ENCODE measurements at places on chromosomes 7 and 10.

- no peak for DNase-seq
Observed at GRCh38 chr7:37930226-37930948, 9.9 kb downstream of the EPDR1 start.

DNA sequence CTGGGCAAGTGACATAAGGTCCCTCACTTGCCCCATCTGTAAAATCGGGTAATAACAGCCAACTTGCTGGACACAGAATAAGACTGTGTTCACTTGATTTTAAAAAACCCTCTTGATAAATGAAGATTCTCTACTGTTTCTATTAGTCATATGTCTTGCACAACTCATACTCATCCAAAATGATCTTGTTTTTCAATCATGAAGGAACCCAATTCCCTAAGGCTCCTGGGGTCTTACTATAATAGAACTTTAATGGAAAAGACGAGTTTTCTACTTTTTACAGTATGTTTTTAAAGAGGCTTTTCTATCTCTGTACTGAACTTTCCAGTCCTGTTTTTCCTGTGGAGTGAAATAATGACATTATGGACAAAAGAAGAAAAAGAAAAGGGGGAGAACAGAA is 103.8 kb downstream of the ARID5B start:
- no peak for DNase-seq

DNA sequence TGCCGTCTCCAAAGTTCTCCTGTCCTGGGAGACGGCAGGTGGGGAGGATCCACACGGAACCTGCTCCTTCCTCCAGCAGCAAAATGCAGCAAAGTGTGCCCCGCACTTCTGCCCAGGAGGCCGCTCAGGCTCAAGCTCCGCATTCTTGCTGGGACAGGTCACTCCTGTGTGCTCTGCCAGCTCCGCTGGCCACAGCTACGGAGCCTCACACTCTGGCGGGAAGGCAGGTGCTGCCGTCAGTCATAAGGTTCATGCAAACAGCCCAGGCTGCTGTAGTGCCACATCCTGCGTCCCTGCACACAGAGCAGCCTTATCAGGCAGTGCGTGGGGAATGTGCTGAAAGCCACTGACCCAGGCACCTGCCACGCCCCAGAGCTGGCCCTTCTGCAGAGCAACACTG is 22.4 kb downstream of the ADGRA1 start:
- no peak for DNase-seq

GRCh38 chr7:116986611-116987565 is 33.6 kb downstream of the ST7 start:
- DNase-seq = no peak

GRCh38 chr7:83738291-83738835 is 89.4 kb upstream of the SEMA3E start:
- no peak for DNase-seq

DNA sequence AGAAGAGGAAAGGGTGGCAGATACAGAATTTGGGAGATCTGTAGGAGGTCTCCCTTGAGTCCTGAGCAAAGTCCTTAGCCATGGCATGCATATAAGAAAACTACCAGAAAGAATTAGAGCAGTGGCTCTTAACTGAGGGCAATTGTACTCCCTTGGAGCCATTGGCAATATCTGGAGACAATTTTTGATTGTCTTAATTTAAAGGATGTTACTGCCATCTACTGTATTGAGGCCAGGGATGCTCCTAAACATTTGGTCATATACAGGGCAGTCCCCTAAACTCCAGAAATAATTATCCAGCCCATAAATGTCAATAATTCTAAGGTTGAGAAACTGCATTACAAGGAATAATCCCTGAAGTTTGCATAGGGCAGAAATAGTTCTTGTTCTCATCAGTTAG is 136.4 kb upstream of the ODAD2 start:
- DNase-seq = no peak

DNA sequence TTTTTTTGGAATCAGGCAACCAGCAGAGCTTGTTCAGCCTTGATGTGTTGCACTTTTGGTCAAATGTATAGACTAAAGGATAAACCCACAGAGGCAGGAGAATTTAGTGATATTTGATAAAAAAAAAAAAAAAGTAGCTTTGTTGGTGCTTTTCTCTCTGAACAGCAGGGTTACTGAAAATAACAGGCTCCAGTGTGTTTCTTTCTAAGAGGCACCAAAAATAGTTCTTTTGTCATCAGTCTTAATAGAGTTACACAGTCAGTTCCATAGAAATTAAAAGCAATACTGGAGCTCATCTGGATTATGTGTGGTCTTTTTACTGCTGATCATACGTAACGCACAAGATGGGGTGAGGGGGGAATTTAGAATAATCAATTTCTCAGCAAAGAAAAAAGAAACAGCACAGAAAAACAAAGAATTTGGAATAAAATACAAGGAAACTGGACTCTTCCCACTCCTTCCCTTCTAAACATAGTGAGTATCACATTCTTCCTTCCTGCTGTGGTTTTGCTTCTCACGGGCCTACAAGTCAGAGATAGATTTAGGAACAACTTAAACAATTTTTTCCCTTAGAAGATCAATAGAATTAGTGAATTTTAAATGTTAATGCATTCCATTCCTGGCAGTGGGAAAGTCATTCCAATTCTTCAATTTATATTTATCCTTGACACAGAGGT is 178.8 kb upstream of the AKR1E2 start:
- DNase-seq = no peak

GRCh38 chr10:91313796-91314485 is 93.5 kb downstream of the PCGF5 start:
- DNase-seq = no peak

DNA sequence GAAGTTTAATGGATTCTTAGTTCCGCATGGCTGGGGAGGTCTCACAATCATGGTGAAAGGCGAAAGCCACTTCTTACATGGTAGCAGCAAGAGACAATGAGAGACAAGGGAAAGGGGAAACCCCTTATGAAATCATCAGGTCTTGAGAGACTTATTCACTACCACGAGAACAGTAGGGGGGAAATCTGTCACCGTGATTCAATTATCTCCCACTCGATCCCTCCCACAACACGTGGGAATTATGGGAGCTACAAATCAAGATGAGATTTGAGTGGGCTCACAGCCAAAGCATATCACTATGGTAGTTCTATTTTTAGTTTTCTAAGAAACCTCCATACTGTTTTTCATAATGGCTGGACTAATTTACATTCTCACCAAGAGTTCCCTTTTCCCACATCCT is 36.7 kb downstream of the SPAM1 start:
- DNase-seq = no peak

DNA sequence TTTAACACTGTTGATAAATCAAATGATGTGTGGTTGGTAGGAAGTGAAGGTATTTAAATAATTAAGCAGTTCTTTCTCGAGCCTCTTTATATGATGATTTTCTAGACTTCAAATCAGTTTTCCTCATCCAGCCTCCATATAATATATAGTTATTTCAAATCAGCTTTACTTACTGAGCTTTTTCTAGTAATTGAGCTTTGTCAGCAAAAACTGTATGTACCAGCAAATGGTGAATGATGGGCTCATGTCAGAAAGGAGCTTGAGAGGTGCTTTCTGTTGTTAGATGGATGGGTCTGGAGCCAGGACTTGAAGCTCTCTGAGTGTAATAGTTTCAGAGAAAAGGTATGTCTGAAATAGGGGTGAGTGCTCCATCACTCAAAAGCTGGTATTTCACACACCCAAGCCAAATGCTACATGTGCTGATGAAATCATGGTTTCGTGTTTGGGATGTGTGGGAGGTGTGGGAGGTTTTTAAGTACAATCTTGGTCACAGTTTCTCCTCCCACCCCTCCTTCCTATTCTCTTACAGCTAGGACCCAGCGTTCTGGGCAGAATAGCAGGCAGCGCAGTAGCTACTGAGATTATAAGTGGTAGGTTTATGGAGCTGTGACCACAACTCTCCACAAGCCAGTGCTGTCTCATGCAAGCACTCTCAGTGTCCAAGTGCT is 55.8 kb downstream of the LRMDA start:
- DNase-seq = no peak

DNA sequence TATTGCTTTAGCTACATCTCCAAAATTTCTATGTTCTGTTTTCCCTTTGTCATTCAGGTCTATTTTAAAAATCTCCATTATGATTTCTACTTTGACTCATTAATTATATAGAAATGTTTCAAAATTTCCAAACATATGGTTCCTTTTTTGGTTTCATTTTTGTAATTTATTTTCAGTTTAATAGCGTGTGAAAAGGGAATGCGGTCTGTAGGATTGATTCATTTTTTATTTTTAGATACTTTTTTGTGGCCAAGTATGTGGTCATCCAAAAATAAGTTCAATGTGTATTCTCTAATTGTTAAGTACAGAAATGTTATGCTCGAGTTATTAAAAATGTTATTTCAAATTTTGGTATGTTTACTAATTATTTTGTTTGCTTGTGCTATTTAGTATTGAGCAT is 72.5 kb upstream of the ANKRD1 start:
- DNase-seq = no peak

GRCh38 chr10:85784792-85785191 is 581.8 kb downstream of the GRID1 start:
- DNase-seq = no peak

- no peak for DNase-seq
Observed at GRCh38 chr10:31148951-31149350, 117.3 kb upstream of the ZNF438 start.

DNA sequence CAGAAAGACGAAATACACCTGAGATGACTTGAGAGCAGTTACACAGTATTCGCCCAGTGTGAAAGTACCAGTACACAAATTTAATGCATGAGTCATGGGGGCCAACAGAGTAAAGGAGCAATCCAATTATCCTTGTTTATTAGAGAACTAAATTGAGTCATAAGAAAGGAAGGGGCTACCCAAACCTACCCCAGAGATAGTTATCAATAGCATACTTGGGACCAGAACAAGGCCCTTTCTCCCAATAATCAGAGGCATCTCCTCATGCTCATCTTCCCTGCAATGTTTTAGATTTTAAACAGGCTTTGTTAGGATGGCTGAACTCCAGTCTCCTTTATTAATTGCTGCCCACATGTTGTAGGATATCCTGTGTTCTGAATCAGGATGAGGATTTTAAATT is 239.7 kb upstream of the LRGUK start:
- no peak for DNase-seq

GRCh38 chr7:111183321-111183720 is 92.4 kb downstream of the LRRN3 start:
- no peak for DNase-seq

- DNase-seq = no peak
Observed at GRCh38 chr7:31890766-31891165, 179.4 kb downstream of the PDE1C start.

- no peak for DNase-seq
Observed at GRCh38 chr7:8212638-8213037, 49.3 kb downstream of the ICA1 start.

- no peak for DNase-seq
Observed at GRCh38 chr10:3866332-3866731, 81.3 kb upstream of the KLF6 start.

DNA sequence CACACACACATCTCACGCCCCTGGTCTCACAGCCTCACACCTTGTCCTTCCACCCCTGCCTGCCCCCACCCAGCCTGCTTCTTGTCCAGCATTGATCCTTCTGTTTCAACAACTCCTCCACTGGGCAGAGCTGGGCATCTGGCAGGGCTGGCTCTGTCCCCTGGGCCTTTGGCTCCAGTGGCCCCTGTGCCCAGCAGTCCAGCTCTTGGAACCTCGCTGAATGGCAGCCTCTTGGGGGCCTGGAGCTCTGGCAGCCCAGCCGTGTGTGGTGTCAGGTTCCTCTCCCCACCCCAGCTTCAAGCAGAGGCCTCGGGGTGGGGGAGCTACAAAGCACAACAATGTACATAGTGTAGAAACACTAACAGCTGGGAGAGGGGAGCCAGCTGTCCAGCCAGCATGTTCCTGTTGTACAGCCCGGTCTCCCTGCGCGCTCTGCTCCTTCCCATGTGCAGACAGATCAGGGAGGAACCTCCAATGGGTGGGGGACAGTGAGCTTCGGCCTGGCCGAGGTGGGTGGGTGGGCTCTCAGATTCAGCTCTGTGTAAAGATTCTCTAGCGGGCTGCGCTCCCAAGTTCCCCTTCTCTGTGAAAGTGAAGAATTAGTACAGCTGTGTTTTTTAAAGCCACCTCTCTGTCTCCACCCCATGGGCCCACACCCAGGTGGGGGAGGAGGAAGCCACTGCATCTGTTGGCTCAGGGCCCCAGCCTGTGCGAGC is 19.4 kb downstream of the ZMIZ2 start:
- no peak for DNase-seq

DNA sequence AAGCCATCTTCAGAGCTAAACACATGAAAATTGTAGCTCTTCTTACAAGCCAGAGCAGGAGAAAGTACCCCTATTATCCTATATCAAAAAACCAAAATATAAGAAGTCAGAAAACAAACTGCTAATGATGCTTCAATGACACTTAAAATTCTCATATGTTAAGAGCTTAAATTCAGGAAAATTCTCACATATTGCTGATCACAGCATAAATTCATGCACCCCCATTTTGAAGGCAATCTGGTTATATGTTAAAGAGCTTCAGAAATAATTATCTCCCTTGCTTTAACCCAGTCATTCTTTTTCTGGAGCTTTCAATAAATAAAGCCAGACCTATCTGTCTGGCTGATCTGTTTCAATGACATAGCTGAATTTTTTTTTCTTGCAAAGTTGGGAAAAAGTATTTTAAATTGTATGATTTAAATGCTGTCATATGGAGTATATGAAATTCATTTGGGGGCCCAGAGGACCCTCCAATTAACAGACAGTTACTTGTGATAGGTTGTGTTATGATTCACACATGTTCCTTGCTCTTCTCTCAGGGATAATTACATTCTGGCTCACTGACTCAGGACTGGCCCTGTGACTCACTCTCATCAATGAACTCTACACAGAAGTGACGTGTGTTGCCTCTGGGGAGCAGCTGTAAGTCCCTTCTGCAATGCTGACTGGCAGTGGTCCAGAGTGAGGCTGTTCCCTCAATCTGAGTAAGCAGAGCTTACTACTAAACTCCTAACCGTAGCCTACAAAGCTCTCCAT is 85.2 kb downstream of the HGF start:
- no peak for DNase-seq

- no peak for DNase-seq
Observed at GRCh38 chr10:33199731-33200232, 134.7 kb downstream of the NRP1 start.

DNA sequence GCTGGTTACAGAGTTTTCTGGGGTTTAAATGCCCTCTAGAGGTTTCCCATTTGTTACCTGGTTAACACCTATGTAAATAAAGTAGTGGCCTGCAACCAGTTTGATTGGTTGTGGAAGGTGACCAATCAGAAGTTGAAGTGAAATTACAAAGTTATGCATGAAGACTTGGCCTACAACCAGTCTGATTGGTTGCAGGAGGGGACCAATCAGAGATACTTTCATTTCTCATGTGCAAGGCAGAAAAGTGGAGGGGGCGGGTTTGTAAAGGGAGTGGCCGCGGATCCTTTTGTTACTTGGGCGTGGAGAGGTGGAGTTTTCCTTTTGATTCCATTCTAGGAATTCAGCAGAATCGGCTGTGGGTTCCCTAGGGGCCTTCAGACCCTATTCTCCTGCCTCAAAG is 80.8 kb downstream of the SEC23IP start:
- no peak for DNase-seq

Data from activated naive CD8-positive, alpha-beta T cell treated with anti-CD3 and anti-CD28 coated beads, Interleukin-2, amount 50 U/mL, for 16 hours (primary cell).